Endothelial cell of umbilical vein (primary cell): ENCODE measurements at places on chromosomes 11 and 22. TPM values are rescaled to one million over a fixed set of nuclear protein-coding genes. Genes with fewer than 3 reads are reported as not detected.
A peak's percentile ranks its signal among the peaks of the same experiment; 100 is the strongest.

TRMU gene
- total RNA-seq = 60.4 and 65.7 TPM in 2 replicates

DNA sequence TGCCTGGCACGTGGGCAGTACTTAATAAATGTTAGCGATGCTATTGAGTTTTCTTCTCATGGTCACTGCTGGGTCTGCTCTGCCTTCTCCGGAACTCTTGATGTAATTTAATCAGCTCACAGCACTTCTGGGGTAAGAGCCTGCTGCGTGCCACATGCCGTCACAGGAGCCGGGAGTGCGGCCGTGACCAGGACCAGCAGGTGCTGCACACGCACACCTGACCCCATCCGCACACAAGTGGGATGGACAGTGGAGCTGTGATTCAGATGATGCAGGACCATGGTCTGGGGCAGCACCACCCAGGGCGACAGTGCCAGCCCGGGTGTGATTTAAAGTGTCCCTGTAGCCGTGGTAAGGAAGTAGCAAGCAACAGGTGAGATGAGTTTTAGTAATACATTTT lies 61.2 kb downstream of the TBC1D22A start:
- no peak for DNase-seq

- DNase-seq = no peak
Observed at GRCh38 chr11:28675183-28675582, 567.0 kb downstream of the METTL15 start.

- no peak for DNase-seq
Observed at GRCh38 chr22:49570032-49570848, 257.4 kb downstream of the BRD1 start.

DNA sequence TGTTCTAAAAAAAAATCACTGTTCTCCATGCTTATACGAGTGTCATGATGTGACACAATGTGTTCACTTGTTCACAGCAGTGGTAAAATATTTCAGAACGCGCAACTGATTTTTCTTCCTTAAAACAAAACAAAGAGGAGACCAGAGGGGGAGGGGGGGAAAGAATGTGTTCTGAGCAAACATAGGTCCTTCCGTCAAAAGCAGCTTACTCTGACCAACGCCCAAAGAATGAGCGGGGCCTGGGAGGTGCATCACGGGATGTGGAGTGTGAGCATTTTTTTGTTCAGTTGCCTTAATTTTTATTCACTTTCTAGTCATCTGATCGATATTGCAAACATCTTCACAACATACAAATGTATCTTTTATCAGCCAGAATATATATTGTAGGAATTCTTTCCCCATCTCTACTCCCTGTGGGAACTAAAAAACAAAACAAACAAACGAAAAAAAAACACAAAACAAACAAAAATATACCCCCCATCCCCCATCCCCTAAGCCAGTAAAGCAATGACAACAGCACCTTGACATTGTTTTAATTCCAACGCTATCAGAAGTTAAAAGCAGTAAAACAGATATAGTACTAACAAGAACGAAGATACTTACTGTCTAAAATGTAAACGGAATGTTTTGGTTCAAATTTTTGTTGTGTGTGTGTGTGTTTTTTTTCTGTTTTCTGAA lies 43.3 kb downstream of the BDNF start:
- DNase-seq = no peak

DNA sequence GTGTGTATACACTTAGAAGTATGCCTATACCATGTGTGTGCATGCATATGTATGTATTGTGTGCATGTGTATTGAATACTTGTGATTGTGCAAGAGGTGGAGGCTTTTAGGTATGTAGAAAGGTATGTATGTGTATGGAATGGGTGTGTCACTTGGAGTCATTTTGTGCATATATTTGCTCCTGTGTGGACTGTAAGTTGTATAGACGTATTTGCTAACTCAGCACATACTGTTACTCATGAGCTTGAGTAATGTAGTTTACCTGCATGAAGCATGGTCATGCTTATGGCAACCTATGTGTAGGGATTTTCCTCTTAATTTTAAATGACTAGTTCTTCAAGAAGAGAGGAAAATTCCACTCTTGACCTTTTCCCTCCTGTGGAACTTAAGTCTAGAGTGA lies 507.6 kb upstream of the LARGE1 start:
- DNase-seq = no peak

GRCh38 chr11:83831929-83832328 lies 545.8 kb upstream of the CCDC90B start:
- no peak for DNase-seq

GRCh38 chr22:45240810-45241631 lies at the start of gene KIAA0930:
Gene KIAA0930 (minus strand): TSS chr22:45240894. CDS start chr22:45240703, 191 bp downstream.
- peak; percentile 50 for DNase-seq

DNA sequence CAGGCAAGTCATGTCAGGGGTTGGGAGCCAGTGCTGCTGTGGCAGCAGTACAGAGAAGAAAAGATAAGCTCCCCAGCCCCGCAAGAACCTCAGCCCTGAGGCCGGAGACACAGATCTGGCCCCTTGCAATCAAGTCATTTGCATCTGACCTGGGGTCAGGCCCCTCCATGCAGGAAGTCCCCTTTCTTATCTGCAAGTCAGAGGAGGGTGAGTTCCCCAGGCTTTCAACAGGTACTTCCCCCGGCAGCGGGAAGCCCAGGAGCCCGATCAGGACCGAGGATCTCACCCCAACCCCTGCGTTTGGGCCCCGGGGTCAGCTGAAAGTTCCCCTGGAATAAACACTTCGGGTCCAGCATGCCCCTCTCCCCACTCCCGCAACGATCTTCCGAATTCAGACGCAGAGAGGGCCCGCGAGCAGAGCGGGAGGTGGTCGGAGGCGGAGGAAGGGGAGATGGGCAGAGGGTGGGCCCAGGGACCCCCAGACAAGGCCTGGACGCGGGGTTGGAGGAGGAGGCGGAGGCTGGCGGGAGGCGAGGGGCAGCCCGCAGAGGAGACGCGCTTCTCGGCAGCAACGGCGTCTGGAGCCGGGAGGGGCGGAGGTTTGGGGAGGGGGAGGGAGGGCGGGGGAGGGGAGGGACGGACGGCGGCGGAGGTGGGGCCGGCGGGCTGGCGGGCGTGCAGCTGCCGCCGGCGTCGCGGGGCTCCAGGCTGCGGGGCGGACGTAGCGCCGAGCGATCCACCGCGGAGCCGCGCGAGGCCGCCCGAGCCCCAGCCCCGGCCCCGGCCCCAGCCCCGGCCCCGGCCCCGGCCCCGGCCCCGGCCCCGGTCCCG lies at the start of gene TSPAN18:
TSPAN18 (plus strand) TSS at position 680 of the 831 bp plus-strand sequence. CDS start 179,455 bp downstream, outside the sequence.
- no peak for DNase-seq

- no peak for DNase-seq
Observed at GRCh38 chr11:110518809-110519514, 89.2 kb downstream of the FDX1 start.

DNA sequence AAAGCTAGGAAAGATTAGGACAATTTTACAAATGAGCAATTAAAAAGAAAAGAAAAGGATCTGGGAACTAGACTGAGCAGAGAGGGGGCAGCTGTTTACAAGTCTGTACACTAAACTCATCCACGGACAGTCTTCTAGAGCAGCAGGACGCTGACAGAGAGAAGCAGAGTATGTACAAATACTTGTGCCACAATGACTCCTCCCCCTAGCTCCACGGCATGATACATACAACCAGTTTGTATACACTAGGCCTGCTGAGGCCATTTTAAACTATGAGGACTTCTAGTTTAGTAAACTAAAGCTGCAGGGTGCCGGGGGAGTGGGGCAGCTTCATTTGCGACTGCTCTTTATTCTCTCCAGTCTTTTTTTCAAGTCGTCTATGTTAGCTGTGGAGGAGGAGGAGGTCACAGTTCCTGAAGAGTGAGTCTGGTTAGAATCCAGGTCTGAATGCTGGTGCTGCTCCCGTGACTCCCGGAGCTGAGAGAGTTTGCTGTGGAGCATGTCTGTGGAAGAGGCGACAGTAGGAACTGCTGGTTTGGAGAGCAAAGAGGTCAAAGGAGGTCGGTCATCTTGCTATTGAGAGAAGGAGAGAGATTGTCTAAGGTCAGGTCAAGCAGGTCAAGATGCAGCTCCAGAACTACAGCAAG lies 24.8 kb downstream of the F2 start:
- no peak for DNase-seq
